ENCODE measurements at places on chromosomes 5 and 9.
A peak's percentile ranks its signal among the peaks of the same experiment; 100 is the strongest.

- DNase-seq = no peak
These were observed 13.5 kb downstream of the PLAC8L1 start for GRCh38 chr5:146091881-146092280.

GRCh38 chr5:177097016-177097985, 10.6 kb downstream of the FGFR4 start:
- no peak for DNase-seq

DNA sequence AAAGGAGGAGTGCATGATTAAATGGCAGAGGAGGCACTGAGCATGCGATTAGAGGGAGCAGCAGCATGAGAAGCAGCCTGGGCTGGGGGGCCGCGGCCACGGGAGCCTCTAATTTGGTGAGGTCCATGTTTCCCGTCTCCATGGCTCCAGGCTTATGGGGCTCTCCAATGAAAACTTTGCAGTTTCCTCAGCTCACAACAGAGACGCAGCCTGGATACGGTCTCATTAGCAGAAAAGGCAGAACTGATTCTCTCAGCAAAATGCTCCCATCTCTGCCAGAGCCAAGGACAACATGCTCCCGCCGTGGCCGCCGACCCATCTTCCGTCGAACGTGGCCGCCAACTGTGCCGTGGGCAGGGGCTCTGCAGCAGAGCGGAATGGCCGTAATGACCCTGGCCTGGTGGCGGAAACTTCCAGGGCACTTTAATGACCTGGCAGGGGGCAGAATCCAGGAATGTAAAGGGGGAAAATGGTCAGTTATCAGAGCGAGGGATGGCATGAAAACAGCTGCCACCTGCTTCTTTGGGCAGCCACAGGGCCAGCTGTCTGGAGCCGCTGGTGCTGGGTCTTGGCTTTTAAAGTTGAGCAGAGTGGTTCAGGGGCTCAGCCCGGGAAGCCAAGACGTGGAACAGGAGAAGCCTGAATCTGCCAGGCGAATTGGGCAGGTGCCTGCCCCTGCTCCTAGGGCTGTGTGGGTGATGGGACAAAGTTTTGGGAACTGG, 76.5 kb downstream of the COL5A1 start:
- no peak for DNase-seq

DNA sequence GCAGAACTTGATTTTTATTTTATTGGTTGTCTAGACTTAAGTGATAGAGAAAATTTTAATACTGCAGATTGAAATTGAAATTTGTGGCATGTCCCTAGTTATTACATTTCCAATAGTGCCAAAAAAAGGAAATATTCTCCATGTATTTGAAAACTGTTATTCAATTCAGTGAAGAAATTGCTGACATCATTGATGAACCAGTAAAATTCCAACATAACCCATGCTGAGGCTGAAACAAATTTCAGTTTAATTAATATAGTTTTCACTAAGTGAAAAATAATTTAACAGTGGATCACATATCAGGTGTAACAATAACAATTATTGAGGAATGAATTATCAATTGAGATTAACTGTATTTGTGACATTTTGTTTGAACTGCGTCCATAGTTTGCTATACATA, 38.7 kb downstream of the LURAP1L start:
- DNase-seq = no peak

GRCh38 chr9:90331826-90332575, 310.6 kb downstream of the DIRAS2 start:
- no peak for DNase-seq

DNA sequence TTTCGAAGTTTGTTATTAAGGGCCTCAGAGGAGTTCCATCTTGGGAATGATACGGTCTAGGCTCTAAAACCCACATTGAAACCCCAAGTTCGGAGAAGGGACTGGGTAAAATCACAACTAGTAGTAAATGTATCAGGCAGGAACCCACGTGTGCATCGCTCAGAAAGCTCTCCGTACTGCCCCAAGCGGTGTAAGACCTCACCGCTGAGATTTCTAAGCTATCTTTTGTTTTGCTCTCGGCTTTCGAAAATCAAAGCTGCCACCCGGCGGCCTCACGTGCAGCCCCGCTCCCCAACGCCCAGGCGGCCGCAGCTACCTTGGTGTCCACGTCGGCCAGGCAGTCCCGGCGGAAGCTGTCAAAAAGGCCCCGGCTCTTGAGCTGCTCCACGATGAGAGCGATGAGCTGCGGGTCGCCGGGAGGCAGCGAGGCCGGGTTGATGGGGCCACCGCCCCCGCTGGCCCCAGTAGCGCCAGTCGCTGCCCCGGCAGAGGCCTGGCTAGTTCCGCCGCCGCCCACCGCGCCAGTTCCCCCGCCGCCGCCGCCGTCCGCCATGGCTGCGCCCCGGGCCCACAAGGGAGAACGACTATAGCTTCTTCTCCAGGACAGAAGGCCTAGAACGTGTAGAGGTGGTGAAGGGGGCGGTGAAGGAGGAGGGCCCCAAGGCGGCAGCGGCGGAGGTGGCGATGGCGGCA, 420 bp downstream of the BOD1 start:
- peak; percentile 66 for DNase-seq

GRCh38 chr5:152462021-152462721, 57.1 kb upstream of the NMUR2 start:
- no peak for DNase-seq

DNA sequence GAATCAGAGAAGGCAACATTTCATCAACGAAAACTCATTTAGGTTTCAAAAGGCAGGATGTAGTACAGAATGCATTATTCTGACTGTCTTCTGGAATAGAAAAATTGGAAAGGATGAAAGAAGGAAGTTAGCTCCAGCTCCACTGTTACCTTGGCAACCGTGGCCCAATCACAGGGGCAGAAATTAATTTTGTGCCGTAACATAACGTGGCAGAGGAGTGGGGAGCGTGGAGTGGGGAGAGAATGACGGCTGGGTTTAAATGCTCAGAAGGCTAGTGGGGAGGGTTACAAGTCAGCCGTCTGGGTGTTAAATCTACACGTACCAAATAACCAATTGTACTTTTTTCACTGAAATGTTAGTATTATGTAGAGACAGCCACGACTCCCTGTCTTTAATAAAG, 32.3 kb upstream of the EQTN start:
- no peak for DNase-seq

DNA sequence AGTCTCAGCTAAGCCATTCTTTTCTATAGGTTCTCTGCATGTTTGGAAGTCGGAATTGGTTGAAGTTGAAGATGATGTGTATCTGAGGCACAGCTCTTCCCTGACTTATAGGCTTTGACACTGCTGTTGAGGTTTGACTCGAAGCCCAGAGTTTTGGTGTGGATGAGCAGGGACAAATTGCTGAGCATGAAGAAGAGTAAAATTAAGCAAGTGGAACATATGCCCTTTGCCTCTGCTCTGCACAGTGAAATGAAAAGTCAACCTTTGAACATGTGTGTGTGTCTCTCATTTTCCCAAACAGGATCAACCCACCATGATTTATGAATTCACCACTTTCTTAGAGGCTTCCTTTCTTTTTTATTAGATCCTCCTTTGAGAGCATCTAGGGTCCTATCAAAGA, 8.5 kb downstream of the HMHB1 start:
- no peak for DNase-seq

DNA sequence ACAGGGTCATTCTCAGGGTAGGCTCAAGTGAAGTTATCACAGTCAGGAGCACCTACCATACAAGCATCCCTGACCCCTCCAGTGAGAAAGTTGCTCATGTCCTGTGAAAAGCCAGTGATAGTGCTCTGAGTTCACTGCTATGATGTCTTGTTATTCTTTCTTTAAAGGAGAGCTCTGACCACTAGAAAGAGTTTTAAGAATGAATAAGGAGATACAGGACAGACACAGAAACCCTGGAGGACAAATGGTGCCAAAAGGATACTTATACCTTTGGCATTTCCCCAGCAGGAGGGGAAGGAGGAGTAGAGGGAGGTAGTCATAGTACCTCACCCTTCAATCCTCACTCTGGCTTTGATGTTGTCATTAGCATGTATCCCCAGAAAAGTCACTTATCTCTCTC, 84.0 kb upstream of the AGXT2 start:
- DNase-seq = no peak

- DNase-seq = no peak
These were observed 5.9 kb upstream of the MGAT1 start for GRCh38 chr5:180808461-180809000.

GRCh38 chr5:149609640-149610219, 28.4 kb downstream of the ARHGEF37 start:
- no peak for DNase-seq

GRCh38 chr9:88658311-88658822, 123.4 kb downstream of the NXNL2 start:
- peak; percentile 59 for DNase-seq

GRCh38 chr9:132833550-132834121, 44.4 kb downstream of the AK8 start:
- DNase-seq = no peak

DNA sequence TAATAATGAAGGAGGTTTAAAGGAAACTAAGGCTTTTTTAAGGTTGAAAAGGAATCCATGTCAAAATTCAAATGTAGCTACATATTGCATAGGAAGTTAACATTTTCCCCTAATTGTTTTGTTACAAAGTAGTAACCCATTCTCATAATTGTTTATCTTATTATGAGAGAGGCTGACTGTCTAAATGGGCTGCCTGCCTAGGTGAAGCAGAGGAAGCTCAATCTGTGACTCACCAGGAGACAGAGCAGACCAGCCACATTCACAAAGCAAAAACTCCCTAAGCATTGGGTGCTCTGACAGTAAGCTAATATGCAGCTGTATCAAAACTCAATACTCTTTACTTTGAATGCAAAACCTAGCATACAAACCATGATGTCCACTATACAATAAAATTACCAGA, 208.5 kb downstream of the ROR2 start:
- no peak for DNase-seq

- DNase-seq = no peak
These were observed 95.1 kb downstream of the ANXA2R start for GRCh38 chr5:42944989-42945388.

GRCh38 chr5:35745660-35746059, 111.0 kb upstream of the IL7R start:
- DNase-seq = no peak

DNA sequence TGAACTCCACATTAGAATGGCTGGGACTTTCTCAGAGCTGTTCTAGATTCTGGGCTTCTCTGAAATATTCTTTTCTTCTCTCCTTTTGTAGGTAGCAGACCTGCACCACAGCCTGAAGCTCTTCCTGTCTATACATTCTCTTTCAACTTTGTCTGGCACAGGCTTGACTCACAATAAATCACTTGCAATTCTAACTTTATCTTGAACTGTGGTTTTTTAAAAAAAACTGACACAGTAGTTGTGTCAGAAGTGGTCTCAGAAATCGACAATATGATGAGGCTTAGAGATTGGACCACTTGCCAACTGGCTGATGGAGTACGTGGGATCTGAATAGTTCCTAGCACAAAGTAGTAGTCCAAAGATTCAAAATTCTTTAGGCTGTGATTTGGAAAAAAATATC, 24.1 kb upstream of the CDH9 start:
- DNase-seq = no peak

GRCh38 chr9:136521537-136521936, 24.3 kb downstream of the NOTCH1 start:
- DNase-seq = no peak

DNA sequence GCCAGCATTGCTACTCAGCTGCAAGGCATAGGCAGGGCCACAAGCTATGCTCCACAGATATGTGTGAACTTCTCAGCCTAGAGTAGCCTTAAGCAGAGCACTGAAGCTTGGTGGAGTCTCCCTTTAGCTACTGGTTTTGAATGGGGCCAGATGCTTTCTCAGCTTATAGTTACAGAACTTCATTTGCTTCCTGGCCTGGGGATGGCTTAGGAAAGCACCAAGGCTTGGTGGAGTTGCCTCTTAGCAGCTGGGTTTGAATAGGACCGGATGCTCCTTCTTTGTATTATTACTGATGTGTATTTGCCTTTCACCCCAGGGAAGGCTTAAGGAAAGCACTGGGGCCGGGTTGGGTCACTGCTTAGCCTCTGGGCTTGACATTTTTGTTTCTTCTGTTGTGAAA, 497.8 kb upstream of the SEMA6A start:
- DNase-seq = no peak

GRCh38 chr9:102398205-102398604, 596.9 kb upstream of the CYLC2 start:
- DNase-seq = no peak

DNA sequence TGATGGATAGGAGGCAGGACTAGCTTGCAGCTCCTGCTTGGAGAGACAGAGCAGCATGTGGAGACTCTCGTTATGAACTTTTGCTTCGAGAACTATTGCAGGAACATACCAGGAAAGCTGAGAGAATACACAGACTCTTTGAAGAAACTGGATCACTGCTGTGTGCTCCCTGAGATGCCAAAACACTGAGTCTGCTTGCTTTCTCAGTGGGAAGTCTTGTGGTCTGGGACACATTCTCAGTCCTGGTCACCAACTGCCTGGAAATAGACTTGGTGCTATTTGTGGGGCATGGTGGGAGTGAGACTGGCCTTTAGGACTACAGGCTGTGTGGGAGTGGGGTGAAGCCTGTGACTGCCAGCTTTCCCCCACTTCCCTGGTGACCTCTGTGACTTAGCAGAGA, 252.6 kb downstream of the MED10 start:
- no peak for DNase-seq

GRCh38 chr5:6849316-6850105, 136.3 kb downstream of the TENT4A start:
- peak; percentile 55 for DNase-seq

GRCh38 chr5:109483395-109483971, 73.7 kb upstream of the PJA2 start:
- DNase-seq = no peak

GRCh38 chr5:169904508-169904907, 75.8 kb downstream of the INSYN2B start:
- no peak for DNase-seq

- no peak for DNase-seq
These were observed 94.2 kb downstream of the PPIC start for GRCh38 chr5:122942164-122942914.

DNA sequence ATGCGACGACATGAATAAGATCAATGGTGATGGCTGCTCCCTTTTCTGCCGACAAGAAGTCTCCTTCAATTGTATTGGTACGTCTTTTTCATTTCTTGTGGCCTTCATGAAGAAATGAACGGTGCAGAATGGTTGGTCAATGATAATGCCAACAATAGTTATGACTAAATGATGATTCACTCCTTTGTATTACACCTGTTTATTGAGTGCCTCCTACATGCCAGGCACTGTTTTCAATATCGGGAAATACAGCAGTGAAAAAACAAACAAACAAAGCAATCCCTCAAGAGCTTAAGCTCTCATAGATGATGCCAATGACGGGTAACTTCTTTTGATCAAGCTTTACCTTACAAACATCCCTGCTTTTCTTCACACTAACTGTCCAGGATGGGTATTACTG, 117.7 kb downstream of the PAPPA start:
- no peak for DNase-seq

DNA sequence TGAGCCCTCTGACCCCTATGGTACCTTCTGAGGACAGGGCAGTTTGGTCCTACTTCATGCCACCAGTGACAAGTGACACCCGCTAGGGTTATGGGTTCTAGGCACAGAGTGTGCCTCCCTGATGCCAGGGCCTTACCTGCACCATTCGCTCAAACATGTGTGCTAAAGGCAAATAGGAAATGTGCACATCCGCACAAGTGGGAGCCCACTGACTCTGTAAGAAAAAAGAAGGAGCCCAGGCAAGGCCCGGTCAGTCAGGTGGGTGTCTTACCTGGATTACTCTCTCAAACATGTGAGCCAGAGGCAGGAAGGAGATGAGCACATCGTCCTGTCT, 29.1 kb upstream of the MEIKIN start:
- DNase-seq = no peak

- DNase-seq = no peak
These were observed 249.9 kb downstream of the MARCHF11 start for GRCh38 chr5:15929611-15930263.

GRCh38 chr5:1826235-1826980, 25.2 kb downstream of the NDUFS6 start:
- DNase-seq = no peak

- DNase-seq = no peak
These were observed 3.1 kb upstream of the IL7R start for GRCh38 chr5:35853631-35854030.

All from left kidney (tissue), 8 donors.